Astrocyte (in vitro differentiated cells and primary cell): ENCODE measurements at places on chromosomes 5 and 9. TPM values are rescaled to one million over a fixed set of nuclear protein-coding genes. Genes with fewer than 3 reads are reported as not detected.

Gene GIN1
- total RNA-seq: 5.1 and 5.4 TPM in 2 replicates

Gene TSSK1B
- total RNA-seq: 0.20 and 0.41 TPM in 2 replicates

Gene TERT
- 0.10 and 0.50 TPM in 2 replicates for total RNA-seq

Gene GABRP
- 0.45 TPM in 1 of 2 replicates, not detected in the other for total RNA-seq

Gene TMEM174
- not detected in 2 replicates for total RNA-seq

Gene CDC20B
- 0.11 and 0.17 TPM in 2 replicates for total RNA-seq

Gene C9
- 0.07 TPM in 1 of 2 replicates, not detected in the other for total RNA-seq

- no peak for DNase-seq
Measured at GRCh38 chr5:4804691-4805360, 335.3 kb upstream of the ADAMTS16 start.

- DNase-seq: peak; percentile 29
Measured at GRCh38 chr5:73783828-73784227, 157.8 kb downstream of the ARHGEF28 start.

GRCh38 chr5:153159616-153160015, 330.9 kb upstream of the GRIA1 start:
- peak; percentile 71 for DNase-seq

- peak; percentile 91 for DNase-seq
Measured at GRCh38 chr5:31107091-31107518, 86.4 kb upstream of the CDH6 start.

- DNase-seq: peak; percentile 99
Measured at GRCh38 chr9:82148901-82149461, 160.4 kb downstream of the SPATA31D1 start.

DNA sequence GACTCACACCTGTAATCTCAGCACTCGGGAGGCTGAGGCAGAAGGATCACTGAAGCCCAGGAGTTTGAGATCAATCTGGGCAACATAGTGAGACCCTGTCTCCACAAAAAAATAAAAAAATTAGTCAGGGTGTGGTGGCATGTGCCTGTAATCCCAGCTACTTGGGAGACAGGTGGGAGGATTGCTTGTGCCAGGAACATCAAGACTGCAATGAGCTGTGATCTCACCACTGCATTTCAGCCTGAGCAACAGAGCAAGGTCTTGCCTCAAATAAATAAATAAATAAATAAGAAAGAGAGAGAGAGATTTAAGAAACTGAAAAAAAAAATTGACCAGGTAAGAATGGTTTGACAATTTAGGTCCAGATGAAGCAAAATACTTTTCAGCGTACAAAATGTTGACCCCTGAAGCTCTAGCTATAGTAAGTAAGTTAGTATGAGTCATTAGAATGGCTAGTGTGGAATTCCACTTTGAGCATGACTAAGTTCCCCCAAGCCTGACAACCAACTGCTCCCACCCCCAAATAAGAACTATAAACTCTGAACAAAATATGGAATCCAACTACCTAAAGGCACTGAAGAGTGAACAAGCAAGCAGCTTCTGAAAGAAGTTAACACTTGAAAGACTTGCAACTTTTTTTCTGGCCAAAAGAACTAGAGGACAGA, 217.8 kb upstream of the TLE4 start:
- DNase-seq: peak; percentile 89

DNA sequence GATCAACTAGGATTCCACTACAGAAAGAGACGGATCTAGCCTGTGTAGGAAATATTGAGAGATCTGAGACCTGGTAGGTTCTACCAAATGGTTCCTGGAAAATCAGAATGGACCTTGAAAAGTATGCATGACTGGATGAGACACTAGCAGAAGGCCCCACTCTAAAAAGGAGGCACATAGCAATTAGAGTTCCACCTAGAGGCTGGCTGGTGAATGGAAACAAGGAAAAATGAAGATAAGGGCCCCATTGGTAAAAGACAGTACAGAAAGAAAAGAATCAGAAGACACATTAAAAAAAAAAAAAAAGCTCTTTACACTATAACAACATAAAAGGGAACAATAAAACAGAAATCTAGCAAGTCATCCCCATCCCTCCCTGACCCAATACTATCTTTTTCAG, 518.5 kb downstream of the NR2F1-AS1 start:
- no peak for DNase-seq

GRCh38 chr9:113941526-113941925, 65.4 kb downstream of the ZNF618 start:
- no peak for DNase-seq
